ENCODE measurements at places on chromosomes 2 and 18. TPM values are rescaled to one million over a fixed set of nuclear protein-coding genes. Genes with fewer than 3 reads are reported as not detected.

The RAB17 gene
- total RNA-seq, result 8.8 TPM

The PARD6G gene
- total RNA-seq, result 15.9 TPM

DNA sequence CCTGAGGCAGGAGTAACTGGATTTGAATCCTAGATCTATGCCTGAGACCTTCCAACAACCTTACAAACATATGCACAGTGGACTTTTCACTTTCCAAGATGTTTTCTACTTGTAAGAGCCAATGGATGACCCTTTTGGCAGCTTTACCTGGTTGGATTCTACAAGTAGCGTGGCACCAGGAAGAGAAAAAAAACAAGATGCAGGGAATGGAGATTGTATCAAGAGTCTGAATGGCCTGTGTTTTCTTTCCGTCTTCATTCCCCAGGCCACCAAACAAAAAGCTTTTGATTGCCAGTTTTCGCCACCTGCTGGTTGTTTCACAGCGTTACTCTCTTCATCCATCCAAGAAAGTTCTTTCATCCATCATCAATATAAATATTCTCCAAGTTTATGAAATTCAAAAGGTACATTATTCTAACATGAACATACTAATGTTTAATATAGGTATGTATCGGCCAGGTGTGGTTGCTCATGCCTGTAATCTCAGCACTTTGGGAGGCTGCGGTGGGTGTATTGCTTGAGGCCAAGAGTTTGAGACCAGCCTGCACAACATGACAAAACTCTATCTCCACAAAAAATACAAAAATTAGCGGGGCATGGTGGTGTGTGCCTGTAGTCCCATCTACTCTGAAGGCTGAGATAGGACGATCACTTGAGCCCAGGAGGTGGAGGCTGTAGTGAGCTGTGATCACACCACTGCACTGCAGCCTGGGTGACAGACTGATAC is 3.5 kb upstream of the BCL2 start:
- DNase-seq, result peak; percentile 90
- H3K36me3 ChIP-seq, result no peaks in the 10 kb centered on the region
- H3K4me1 ChIP-seq, result peaks cover 32% of the 10 kb centered on the region
- no peak overlapping the region for H3K4me3 ChIP-seq

- H3K4me3 ChIP-seq, result no peak overlapping the region
- H3K27ac ChIP-seq, result no peak overlapping the region
- no peaks in the 10 kb centered on the region for H3K4me1 ChIP-seq
- DNase-seq, result no peak
- no peaks in the 10 kb centered on the region for H3K27me3 ChIP-seq
Observed at GRCh38 chr2:17363846-17364245, 154.4 kb downstream of the RAD51AP2 start.

DNA sequence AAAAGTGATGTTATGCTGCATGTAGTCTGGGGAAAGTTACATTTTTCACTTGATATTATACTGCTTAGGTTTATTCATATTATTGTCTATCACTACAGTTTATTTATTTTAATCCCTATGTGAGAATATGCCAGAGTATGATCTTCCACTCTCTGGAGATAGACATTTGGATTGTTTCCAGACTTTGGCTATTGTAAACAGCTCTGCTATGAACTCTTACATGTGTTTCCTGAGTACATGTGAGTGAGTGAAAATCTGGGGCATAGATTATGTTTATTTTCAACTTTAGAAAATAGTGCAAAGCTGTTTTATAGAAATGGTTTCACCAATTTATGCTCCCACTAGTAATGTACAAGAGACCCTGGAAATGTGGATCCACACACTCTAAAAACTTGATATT is 49.0 kb upstream of the EPAS1 start:
- no peaks in the 10 kb centered on the region for H3K4me1 ChIP-seq
- H3K27me3 ChIP-seq, result no peaks in the 10 kb centered on the region

GRCh38 chr18:10232062-10232461 is 222.4 kb upstream of the APCDD1 start:
- H3K27me3 ChIP-seq, result no peaks in the 10 kb centered on the region
- H3K36me3 ChIP-seq, result no peaks in the 10 kb centered on the region
- DNase-seq, result no peak
- no peak overlapping the region for H3K27ac ChIP-seq
- no peak overlapping the region for H3K4me3 ChIP-seq
- H3K4me1 ChIP-seq, result peaks cover 25% of the 10 kb centered on the region

DNA sequence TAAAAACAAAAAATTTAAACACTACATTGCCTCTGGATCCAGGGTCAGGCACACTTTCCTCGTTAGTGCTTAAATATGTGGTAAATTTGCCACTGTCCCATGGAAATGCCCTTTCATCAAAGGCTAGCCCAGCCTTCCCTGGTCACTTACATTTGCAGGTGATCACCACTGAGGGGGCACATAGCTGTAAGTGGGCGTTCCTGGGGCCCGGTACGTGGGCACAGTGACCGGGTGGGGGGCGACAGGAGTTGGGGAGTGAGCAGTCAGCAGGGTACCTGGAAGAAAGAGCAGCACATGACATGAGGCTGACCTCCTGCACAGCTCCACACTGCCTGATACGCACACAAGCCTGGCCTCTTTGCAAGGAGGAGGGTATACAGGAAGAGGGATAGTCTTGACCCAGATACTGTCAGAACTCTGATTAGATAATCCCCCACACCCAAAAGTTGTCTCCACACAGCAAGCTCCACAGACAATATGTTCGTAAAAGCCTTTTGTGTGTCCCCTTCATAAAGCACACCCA is 40.5 kb downstream of the FAM168B start:
- no peak overlapping the region for H3K27ac ChIP-seq
- no peak overlapping the region for H3K4me3 ChIP-seq
- peaks cover 100% of the 10 kb centered on the region for H3K36me3 ChIP-seq
- H3K4me1 ChIP-seq, result peaks cover 6% of the 10 kb centered on the region
- no peaks in the 10 kb centered on the region for H3K27me3 ChIP-seq

The SLC4A5 gene
- total RNA-seq, result 0.58 TPM

- no peaks in the 10 kb centered on the region for H3K27me3 ChIP-seq
- H3K4me1 ChIP-seq, result no peaks in the 10 kb centered on the region
- DNase-seq, result no peak
- no peak overlapping the region for H3K4me3 ChIP-seq
- no peaks in the 10 kb centered on the region for H3K36me3 ChIP-seq
Observed at GRCh38 chr2:188813315-188813714, 160.9 kb upstream of the COL3A1 start.

- peaks cover 72% of the 10 kb centered on the region for H3K27me3 ChIP-seq
- H3K4me1 ChIP-seq, result peaks cover 23% of the 10 kb centered on the region
- H3K36me3 ChIP-seq, result no peaks in the 10 kb centered on the region
- H3K27ac ChIP-seq, result no peak overlapping the region
- H3K4me3 ChIP-seq, result peak overlapping the region; percentile 55
- DNase-seq, result peak; percentile 59
Observed at GRCh38 chr18:5895876-5896740, 786 bp upstream of the TMEM200C start.

DNA sequence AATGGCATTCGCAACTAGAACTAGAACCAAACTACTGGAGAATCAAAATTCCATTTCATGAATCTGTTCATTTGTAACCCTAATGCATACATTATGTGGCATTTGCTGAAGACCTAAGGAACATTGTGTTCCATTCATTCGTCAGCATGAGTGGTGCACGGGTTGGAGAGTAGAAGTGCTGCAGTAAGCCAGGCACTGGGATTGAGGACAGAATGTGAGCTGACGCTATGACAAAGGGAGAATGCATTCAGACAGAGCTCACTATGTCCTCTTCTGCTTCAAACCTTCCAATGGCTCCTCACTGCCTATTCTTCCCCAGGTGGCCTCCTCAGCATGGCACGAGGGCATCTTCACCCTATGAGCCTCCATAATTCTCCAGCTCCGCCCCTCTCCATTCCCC is 6.3 kb upstream of the MYOM1 start:
- H3K4me3 ChIP-seq, result no peak overlapping the region
- no peaks in the 10 kb centered on the region for H3K27me3 ChIP-seq
- H3K36me3 ChIP-seq, result no peaks in the 10 kb centered on the region

GRCh38 chr18:63545000-63545399 is 2.8 kb downstream of the SERPINB12 start:
- no peaks in the 10 kb centered on the region for H3K27me3 ChIP-seq
- no peak for DNase-seq
- no peak overlapping the region for H3K27ac ChIP-seq
- no peaks in the 10 kb centered on the region for H3K4me1 ChIP-seq
- H3K36me3 ChIP-seq, result no peaks in the 10 kb centered on the region
